ENCODE measurements at places on chromosomes 6 and 20. TPM values are rescaled to one million over a fixed set of nuclear protein-coding genes. Genes with fewer than 3 reads are reported as not detected.

HLA-DQA1 gene
- 8.5 TPM for total RNA-seq

HLA-DQB1 gene
- 15.1 TPM for total RNA-seq

ADAM33 gene
- total RNA-seq, result not detected

KCNG1 gene
- not detected for total RNA-seq

PAK5 gene
- not detected for total RNA-seq

ZNF165 gene
- total RNA-seq, result 3.8 TPM

CLDN20 gene
- total RNA-seq, result not detected

GABRR2 gene
- 1.5 TPM for total RNA-seq

ULBP1 gene
- not detected for total RNA-seq

TTBK1 gene
- total RNA-seq, result not detected

PTGIS gene
- total RNA-seq, result not detected

SLC17A1 gene
- total RNA-seq, result not detected

DNA sequence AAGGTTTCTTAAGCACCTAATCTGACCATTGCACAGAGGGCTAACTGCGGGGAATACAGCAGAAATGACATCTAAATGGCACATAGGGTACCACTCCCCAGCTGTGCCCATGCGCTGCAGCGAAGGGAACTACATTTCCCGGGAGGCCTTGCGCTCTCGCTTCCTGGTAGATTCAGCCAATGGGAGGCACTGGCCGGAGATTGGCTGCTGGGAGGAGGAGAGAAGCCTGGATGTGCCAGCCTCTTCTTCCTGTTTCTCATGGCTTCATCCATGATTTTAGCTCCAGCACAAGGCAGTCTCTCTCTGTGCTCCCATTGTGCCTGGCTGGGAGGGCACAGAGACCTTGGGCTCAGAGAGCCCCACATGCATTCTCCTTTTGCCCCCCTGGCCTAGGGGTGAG lies 101.7 kb upstream of the FOXA2 start:
- no peak for DNase-seq

DNA sequence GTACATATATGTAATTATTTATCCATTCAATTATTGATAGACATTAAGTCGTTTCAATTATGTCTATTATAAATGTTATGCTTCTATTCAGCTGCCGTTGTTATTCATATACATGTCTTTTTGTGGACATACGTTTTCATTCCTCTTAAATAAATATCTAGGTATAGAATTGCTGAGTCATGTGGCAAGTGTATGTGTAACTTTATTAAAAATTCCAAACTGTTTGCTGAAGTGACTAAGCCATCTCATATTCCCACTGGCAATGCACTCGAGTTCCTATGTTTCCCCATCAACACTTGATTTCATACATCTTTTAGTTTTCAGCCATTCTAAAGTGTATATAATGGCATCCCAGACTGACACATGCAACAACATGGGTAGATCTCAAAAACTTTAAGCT lies 739.7 kb upstream of the POU3F2 start:
- DNase-seq, result no peak

DNA sequence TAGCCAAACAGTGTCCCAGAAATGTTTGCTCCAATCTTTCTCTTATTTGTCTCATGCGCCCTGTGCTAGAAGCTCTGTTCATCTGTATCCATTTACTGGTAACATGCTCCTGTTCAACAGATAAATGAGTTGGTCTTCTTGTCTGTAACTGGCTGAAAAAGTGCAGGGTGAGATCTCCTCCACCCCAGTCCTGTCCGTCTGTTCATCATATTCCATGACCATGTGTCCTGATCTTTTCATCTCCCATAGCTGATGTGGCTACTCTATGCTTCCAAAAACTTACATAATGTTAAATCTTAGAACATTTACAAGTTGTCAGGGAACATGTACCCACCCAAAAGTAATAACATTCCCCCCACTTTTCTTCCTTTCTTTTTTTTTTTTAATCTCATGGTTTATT lies 31.8 kb upstream of the DSE start:
- DNase-seq, result no peak

DNA sequence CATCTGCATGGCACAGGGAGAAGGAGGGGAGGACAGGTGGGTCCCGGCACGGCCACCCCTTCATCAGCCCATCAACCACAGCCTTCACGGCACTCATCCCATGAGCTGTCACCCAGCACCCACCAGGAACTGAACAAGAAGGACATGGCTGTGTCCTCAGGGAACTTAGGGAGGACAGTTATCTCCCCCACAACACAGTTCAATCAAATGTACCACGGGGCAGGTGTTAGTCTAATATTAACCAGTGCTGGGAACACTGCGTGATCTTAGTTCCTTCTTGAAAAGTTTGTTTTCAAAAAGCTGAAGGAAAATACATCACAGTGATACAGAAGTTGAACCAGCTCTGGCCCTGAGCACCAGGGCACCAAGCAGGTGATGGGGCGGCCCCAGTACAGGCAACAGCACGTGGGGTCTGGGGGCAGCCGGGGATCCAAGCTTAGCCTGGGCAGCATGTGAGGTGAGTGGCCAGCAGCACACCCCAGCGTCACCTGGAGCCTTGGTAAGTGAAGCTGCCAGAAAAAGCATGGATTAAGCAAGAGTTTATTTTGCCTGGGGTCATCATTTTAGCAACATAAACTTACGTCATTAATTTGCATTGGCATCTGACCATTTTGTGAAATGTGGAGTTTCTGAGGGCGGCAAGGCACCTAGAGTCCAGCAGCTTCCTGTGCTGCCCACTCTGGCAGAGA lies 35.5 kb upstream of the AFDN start:
- no peak for DNase-seq

GRCh38 chr6:39254999-39255535 lies 25.8 kb upstream of the KCNK5 start:
- no peak for DNase-seq

GRCh38 chr20:64049060-64049877 lies at the start of gene SOX18:
TSS of gene SOX18 (minus strand) at chr20:64049639. CDS start at chr20:64049516, 123 bp downstream.
- DNase-seq, result no peak

- DNase-seq, result no peak
Measured at GRCh38 chr20:22944062-22944461, 91.0 kb upstream of the SSTR4 start.

GRCh38 chr20:44218446-44218845 lies 7.9 kb upstream of the OSER1 start:
- DNase-seq, result no peak

GRCh38 chr6:106103728-106104109 lies 17.6 kb downstream of the PRDM1 start:
- no peak for DNase-seq

GRCh38 chr20:19114410-19114809 lies 98.0 kb upstream of the SLC24A3 start:
- no peak for DNase-seq

DNA sequence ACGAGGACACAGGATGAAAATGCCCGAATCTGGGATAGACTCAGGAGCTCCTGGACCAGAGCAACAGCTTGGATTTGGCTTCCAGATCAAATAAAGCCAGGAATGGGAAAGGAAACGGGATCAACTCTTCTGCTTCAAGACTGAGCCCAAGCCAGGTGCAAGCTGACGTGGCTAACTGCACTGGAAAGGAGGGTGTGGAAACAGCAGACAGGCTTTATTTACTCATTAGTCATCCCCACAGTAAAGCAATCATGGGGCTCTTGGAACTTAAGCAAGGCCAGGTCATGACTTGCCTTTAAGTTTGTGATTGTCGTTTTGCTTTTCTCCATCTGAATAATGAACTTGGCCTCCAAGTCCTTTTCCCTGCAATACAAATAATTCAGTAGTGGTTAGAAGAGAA lies 45.2 kb downstream of the KIF16B start:
- no peak for DNase-seq

- no peak for DNase-seq
Measured at GRCh38 chr20:46559685-46560440, 9.4 kb upstream of the OCSTAMP start.

DNA sequence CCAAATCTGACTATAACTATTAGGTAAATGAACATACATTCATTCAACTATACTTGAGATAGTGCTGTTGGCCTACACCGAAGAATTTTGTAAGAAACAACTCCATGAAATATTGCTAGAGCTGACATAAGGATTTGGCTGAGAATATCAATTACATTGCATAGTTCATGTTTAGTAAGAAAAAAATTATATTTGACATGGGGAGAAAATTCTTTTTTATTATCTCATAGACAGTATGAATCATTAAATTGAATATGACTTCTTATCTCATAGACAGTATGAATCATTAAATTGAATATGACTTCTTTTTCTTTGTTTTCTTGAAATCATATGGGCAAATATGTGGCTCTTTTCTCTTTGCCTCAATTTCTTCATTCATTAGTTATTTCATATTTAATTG lies 212.3 kb upstream of the HSF2 start:
- no peak for DNase-seq

DNA sequence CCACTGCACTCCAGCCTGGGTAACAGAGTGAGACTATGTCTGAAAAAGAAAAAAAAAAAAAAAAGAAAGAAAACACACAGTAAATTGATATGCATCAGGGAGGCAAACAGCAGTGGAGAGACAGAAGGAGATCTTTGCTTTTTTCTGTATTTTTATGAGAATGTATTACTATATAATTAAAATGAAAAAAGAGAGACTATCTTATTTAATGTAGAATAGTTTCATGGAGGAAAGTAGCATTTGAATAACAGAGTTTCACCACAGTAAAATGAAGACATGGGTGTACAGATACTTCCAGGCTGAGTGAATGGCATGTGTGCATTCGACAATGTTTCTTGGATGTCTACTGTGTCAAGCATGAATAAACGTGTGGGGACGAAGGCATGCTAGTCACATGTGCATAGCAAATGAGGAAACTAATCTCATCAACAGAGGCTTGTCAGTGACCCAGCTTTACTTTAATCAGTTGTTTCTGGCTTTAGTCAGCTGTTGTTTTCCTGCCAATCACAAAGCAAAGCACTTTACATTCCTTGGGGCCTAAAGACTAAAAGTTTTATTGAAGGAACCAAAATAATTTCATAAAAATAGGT lies 55.5 kb upstream of the ARMH2 start:
- DNase-seq, result no peak

Measured in naive thymus-derived CD4-positive, alpha-beta T cell (primary cell).